ENCODE measurements at places on chromosomes 3 and 15.

DNA sequence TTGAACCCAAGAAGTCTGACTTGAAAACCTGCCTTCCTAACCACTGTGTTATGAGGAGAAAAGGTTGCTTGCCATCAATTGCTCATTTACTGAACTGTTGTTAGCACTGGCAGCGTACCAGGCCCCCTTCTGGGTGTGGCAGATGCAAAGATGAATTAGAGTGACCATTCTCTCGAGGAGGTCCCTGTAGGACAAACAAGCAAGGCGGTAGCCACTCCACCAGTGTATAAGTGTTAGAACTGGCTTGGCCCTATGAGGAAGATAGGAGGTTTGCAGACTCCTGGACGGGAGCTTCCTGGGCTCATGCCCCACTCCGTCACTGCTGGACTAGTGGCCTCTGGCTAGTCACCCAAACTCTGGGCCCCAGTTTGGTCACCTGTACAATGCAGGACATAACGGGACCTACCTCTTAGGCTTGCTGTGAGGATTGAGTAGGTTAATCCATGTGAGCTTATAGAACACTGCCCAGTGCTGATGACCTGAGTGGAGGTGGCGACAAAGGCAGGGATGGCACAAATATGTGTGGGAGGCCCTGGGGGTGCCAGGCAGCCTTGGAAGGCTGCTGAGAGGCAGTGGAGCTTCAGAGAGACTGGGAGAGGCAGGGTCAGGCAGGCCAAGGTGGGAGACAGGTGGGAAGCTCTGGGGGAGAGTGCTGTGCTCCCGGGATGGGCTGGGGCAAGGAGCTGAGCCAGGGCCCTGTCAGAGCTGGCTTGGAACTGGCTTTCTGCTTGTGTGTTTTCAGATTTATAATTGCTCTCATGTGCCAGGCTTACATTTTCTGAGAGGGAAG, 145.9 kb downstream of the DNAJB8 start:
- peak; percentile 21 for DNase-seq

GRCh38 chr3:53056442-53056841, 10.6 kb upstream of the SFMBT1 start:
- DNase-seq, result no peak

GRCh38 chr3:150755902-150756301, 7.1 kb downstream of the SIAH2 start:
- DNase-seq, result no peak

DNA sequence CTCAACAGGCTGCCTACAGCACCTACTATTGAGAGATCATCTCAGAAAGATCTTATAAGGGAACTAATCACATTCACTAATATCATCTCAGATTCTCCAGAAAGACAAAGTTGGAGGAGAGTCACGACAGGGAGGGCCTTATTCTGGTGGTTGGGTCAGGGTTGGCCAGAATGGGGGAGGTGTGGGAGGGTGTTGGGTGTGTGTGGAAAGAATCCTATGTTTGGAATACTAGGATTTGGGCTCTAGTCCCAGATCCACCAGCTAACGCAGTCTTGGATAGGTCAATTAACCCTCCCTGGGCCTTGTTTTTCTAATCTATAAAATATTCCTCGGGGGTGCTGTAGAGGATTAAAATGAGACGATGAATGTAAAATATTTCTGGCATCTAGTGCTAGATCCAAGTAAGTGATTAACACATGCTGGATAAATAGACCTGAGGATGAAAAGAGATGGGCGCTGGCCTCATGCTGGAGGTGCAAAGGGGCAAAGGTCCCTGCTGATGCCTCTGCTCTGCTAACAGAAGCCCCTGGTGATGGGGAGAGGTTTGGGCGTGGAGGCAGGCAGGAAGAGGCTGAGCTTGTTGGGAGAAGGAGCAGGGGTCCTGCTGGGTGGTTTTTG, 67.6 kb upstream of the ETV5 start:
- no peak for DNase-seq

DNA sequence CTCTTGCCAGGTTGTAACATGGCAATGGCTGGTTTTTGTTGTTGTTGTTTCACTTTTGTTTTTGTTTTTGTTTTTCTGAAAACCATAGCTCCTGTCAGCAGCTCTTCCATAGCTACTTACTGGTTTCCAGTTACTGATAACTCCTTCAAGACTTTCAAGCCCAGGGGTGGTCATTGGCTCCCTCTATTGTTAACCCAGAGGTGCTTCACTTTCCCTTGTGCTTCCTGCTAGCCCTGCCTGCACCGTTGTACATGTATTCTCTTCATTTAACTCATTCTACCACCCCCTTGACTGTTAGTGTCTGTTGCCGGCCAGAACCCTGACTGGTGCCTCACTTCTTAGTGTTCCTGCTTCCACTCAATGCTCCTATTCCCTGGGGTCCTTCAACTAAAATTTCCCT, 4.2 kb upstream of the TRAT1 start:
- DNase-seq, result peak; percentile 47

GRCh38 chr3:129118745-129119144, 2.9 kb downstream of the RAB43 start:
- DNase-seq, result peak; percentile 55

DNA sequence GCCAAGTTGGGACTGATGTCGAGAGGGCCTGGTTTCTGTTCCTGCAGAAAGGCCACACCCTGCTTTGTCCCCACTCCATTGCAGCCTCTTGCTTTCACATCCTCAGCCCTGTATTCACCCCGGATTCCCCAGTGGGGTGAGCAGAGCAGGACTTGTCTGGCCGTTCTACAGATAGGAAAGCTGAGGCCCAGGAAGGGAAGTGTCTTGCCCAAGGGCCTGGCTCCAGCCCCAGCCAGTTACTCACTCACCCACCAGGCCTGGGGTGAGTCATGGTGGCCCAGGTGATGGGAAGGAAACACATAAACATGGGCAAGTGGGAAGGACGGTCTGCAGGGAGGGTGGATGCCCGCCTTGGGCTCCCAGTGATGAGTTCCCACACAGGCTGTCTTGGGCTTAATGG, 6.1 kb upstream of the DUSP7 start:
- no peak for DNase-seq

DNA sequence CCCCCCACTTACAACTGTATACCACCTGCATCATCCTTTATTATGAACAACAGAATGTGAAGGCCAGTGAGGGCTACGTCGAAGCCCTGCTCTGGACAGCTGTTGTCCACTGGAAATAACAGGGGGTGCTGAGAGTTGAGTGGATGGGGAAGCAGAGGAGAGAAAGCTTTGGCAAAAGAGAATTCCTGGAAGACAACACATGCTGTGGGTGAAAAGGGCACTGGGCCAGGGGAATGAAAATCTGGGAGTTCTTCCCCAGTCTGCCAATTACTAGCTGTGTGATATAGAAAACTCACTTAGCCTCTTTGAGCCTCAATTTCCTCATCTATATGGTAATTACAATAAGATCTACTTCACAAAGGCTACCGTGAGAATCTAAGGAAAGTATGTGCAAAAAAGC, 40.7 kb downstream of the FSTL1 start:
- no peak for DNase-seq

Data from activated T-cell treated with anti-CD3 and anti-CD28 coated beads, Interleukin-2, amount 50 U/mL, for 24 hours (primary cell).